ENCODE measurements at places on chromosomes 5 and 9. TPM values are rescaled to one million over a fixed set of nuclear protein-coding genes. Genes with fewer than 3 reads are reported as not detected.
A peak's percentile ranks its signal among the peaks of the same experiment; 100 is the strongest.

DNA sequence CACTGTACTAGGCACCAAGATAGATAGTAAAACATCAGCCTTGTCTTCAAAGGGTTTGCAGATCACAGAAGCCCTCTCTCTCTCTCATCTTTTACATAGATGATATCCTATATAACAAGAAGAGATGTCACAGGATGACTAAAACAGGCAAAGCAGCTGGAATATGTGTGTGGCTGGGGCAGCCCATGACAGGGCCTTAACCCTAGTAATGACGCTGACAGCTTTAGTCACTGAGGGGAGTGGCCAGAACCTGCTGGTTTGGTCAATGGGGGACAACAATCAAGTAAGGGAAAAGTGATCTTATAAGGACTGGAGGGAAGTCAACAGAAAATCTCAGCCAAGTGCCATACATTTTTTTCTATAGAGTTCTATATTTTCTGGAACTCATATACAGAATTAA, 41.9 kb upstream of the RIC1 start:
- H3K4me1 ChIP-seq, result peaks cover 14% of the 10 kb centered on the region
- no peaks in the 10 kb centered on the region for H3K27me3 ChIP-seq
- DNase-seq, result peak; percentile 59
- H3K27ac ChIP-seq, result no peak overlapping the region

DNA sequence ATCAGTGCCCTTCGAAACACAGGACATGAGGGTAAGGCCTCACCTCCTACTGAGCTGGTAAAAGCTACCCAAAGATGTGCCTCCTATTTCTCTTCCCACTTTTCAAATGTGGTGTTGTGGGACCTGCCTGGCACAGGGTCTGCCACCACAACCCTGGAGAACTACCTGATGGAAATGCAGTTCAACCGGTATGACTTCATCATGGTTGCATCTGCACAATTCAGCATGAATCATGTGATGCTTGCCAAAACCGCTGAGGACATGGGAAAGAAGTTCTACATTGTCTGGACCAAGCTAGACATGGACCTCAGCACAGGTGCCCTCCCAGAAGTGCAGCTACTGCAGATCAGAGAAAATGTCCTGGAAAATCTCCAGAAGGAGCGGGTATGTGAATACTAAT, 1.9 kb downstream of the IRGM start:
- no peaks in the 10 kb centered on the region for H3K27me3 ChIP-seq
- no peaks in the 10 kb centered on the region for H3K4me1 ChIP-seq
- no peak for DNase-seq
- no peak overlapping the region for H3K4me3 ChIP-seq
- H3K27ac ChIP-seq, result no peak overlapping the region
- no peaks in the 10 kb centered on the region for H3K36me3 ChIP-seq

GRCh38 chr5:106566031-106566430, 1104.7 kb downstream of the EFNA5 start:
- H3K27me3 ChIP-seq, result no peaks in the 10 kb centered on the region
- DNase-seq, result no peak
- no peaks in the 10 kb centered on the region for H3K4me1 ChIP-seq
- no peaks in the 10 kb centered on the region for H3K36me3 ChIP-seq
- no peak overlapping the region for H3K27ac ChIP-seq

GRCh38 chr5:129803403-129803802, 55.5 kb downstream of the MINAR2 start:
- H3K4me1 ChIP-seq, result no peaks in the 10 kb centered on the region
- no peaks in the 10 kb centered on the region for H3K36me3 ChIP-seq
- H3K4me3 ChIP-seq, result no peak overlapping the region

DNA sequence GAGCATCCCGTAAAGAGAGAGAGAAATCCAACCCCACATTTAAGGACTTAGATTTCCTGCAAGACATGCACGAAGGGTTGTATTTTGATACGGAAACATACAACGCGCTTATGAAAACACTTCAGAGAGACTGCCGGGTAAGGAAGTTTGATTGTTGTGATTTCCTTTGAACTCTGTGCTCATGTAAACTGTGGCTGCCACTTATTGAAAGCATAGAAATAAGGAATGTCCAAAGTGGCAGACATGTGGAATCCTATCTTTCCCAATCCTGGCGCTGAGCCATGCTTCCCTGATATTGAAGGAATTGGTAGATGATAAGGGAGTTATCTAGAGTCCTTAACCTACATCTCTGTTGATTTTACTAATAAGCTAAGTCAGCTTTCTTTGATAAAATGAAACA, 119.4 kb downstream of the PRKACG start:
- H3K36me3 ChIP-seq, result no peaks in the 10 kb centered on the region
- no peaks in the 10 kb centered on the region for H3K4me1 ChIP-seq
- H3K27ac ChIP-seq, result no peak overlapping the region
- H3K27me3 ChIP-seq, result peaks cover 28% of the 10 kb centered on the region
- DNase-seq, result no peak
- no peak overlapping the region for H3K4me3 ChIP-seq

- 0 out of 2 replicates have a peak, but pooled peaks cover 15% of the 10 kb centered on the region for H3K4me1 ChIP-seq
- no peaks in the 10 kb centered on the region for H3K36me3 ChIP-seq
- H3K27me3 ChIP-seq, result no peaks in the 10 kb centered on the region
- 0 out of 2 replicates have a peak overlapping the region, but pooled peaks have one; percentile 2 for H3K27ac ChIP-seq
- DNase-seq, result no peak
Measured at GRCh38 chr9:75993434-75993833, 103.0 kb downstream of the PCSK5 start.

- no peak overlapping the region for H3K27ac ChIP-seq
- H3K4me1 ChIP-seq, result no peaks in the 10 kb centered on the region
- H3K4me3 ChIP-seq, result no peak overlapping the region
- no peaks in the 10 kb centered on the region for H3K36me3 ChIP-seq
- no peak for DNase-seq
- no peaks in the 10 kb centered on the region for H3K27me3 ChIP-seq
Measured at GRCh38 chr9:35972093-35972492, 14.1 kb upstream of the OR2S2 start.

DNA sequence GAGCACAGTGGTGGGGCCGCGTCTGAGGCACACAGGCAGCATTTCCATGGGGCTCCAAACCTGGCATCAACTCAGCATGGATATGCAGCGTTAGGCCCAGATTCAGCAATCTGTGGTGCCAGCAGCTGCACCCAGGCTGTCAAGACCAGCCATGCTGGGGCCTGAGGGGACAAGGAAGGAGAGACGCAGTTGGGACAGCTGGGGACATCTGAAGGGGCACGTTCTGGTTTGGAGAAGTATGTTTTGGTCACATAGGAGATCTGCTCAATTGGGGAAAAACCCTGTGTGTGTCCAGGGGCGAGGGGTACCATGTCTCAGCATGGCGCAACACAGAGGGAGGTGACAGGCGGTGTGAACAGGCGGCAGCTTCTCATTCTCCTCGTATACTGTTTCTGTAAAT, 66.6 kb upstream of the ECM2 start:
- no peak for DNase-seq
- H3K27ac ChIP-seq, result no peak overlapping the region
- no peaks in the 10 kb centered on the region for H3K27me3 ChIP-seq
- H3K4me3 ChIP-seq, result no peak overlapping the region
- no peaks in the 10 kb centered on the region for H3K36me3 ChIP-seq
- no peaks in the 10 kb centered on the region for H3K4me1 ChIP-seq

GRCh38 chr9:8078641-8079140, 279.1 kb upstream of the DMAC1 start:
- no peaks in the 10 kb centered on the region for H3K36me3 ChIP-seq
- H3K27me3 ChIP-seq, result no peaks in the 10 kb centered on the region
- H3K4me1 ChIP-seq, result no peaks in the 10 kb centered on the region
- DNase-seq, result no peak
- no peak overlapping the region for H3K27ac ChIP-seq

DNA sequence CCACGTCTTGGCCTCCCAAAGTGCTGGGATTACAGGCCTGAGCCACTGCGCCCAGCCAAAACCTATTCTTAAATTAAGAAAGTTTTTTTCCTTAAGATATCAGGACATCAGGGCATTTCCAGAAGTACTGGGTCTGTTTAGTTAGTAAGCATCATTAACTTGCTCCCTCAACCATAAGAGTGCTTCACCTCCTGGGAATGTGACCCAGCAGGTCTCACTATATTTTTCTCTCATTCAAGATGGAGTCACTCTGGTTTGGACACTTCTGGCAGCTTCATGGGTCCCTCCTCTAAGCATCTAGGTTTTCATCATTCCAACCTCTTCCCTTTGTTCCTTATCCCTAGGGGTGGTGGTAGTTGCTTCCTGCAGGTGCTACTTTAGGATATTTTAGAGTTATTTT, 10.3 kb upstream of the BRD3OS start:
- no peaks in the 10 kb centered on the region for H3K27me3 ChIP-seq
- H3K27ac ChIP-seq, result peak overlapping the region; percentile 46
- H3K4me1 ChIP-seq, result peaks cover 14% of the 10 kb centered on the region

DNA sequence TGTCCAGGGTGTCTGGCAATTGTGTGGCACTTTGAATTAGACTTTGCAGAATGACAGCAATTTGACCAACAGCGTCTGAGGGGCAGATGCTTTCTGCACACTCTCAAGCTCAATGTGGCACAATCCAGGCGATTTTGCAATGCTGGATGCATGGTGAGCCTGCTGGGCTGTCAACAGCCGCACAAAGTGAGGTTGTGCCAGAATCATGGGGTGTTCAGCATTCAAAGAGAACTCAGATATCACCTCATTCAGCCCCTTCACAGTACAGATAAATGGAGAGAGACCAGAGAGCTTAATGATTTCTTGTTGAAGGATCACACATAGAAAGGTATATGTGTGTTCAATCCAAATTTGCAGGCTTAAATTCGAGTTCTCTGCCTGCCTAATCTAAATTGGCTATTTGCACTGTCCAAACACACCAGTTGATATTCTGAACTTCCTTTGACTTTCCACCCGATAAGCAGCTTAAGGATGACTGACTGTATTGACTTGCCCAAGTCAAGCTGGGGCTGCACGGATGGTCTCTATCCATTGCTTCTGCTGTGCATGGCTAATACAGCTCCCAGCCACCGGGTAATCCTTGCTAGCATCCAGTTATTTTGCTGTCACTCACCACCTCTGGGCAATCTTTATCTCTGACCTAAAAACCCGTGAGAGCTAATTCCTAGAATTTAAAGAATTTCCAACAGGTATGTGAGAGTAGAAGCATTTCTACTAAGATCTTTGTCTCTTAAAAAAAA, 157.9 kb upstream of the TAS2R1 start:
- H3K27me3 ChIP-seq, result no peaks in the 10 kb centered on the region
- no peaks in the 10 kb centered on the region for H3K4me1 ChIP-seq
- no peak overlapping the region for H3K27ac ChIP-seq
- no peak for DNase-seq
- H3K4me3 ChIP-seq, result no peak overlapping the region
- no peaks in the 10 kb centered on the region for H3K36me3 ChIP-seq

DNA sequence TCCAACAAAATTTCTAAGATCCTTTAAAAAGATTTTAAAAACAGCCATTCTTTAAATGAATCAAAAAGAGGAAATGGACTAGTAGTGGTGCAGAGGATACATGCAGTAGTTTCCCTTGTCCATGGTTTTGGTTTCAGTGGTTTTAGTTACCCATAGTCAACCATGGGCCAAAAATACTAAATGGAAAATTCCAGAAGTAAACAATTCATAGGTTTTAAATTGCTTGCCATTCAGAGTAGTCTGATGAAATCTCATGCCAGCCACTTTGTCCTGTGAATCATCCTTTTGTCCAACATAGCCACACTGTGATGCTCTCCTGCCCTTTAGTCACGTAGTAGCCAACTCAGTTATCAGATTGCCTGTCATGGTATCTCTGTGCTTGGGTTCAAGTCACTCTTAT, 286.1 kb downstream of the ANXA1 start:
- H3K27me3 ChIP-seq, result no peaks in the 10 kb centered on the region
- no peak overlapping the region for H3K4me3 ChIP-seq
- DNase-seq, result no peak
- H3K4me1 ChIP-seq, result no peaks in the 10 kb centered on the region

- no peaks in the 10 kb centered on the region for H3K27me3 ChIP-seq
- H3K4me3 ChIP-seq, result no peak overlapping the region
- H3K27ac ChIP-seq, result no peak overlapping the region
- no peak for DNase-seq
- H3K4me1 ChIP-seq, result peaks cover 28% of the 10 kb centered on the region
Measured at GRCh38 chr9:131391504-131391903, 2.4 kb upstream of the PRRC2B start.

- DNase-seq, result peak; percentile 66
- H3K36me3 ChIP-seq, result no peaks in the 10 kb centered on the region
- 0 out of 2 replicates have a peak, but pooled peaks cover 4% of the 10 kb centered on the region for H3K27me3 ChIP-seq
- H3K4me1 ChIP-seq, result no peaks in the 10 kb centered on the region
- H3K27ac ChIP-seq, result no peak overlapping the region
Measured at GRCh38 chr5:175344331-175345195, 99.4 kb downstream of the DRD1 start.

GRCh38 chr5:40333459-40334241, 346.1 kb upstream of the PTGER4 start:
- H3K4me1 ChIP-seq, result no peaks in the 10 kb centered on the region
- DNase-seq, result peak; percentile 4
- no peaks in the 10 kb centered on the region for H3K27me3 ChIP-seq
- H3K4me3 ChIP-seq, result no peak overlapping the region
- no peak overlapping the region for H3K27ac ChIP-seq
- H3K36me3 ChIP-seq, result no peaks in the 10 kb centered on the region

DNA sequence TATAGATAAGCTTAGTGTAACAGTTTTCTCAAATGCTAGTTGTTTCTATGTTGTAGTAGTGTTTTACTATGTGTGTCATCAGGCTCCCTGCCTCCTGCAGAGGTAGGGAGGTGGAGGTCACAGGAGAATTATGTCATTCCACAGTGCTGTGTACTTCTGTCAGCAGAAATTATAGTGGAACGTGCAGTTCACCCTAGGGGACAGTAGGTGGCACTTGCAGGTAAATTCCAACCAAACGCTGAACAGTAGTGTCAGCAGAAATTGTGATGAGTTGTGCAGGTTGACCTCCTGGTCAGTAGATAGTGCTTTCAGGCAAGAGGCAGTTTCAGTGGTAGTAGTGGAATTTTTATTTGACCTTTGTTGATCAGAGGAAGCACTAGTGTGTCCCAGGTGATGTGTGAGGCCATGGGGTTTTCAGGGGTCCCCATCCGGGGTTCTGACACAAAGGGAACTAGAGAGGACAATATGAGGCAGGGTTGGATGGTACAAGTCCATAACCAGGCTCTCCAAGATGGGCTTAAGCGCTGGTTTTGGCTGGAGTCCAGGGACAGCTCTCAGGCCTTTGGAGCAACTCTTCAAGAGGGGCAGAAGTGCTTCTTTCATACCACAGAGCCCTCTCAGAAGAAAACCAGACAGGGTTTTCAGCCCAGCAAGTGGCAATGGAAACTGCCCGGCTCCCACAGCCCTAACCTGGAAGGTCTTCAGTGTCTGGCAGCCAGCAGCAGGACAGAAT, 402.9 kb downstream of the CYLC2 start:
- no peaks in the 10 kb centered on the region for H3K4me1 ChIP-seq
- no peak overlapping the region for H3K27ac ChIP-seq
- H3K27me3 ChIP-seq, result no peaks in the 10 kb centered on the region
- no peaks in the 10 kb centered on the region for H3K36me3 ChIP-seq
- peak; percentile 34 for DNase-seq
- H3K4me3 ChIP-seq, result no peak overlapping the region

GRCh38 chr9:106717686-106718085, 145.3 kb upstream of the ZNF462 start:
- H3K27ac ChIP-seq, result peak overlapping the region; percentile 44
- no peak overlapping the region for H3K4me3 ChIP-seq
- no peaks in the 10 kb centered on the region for H3K27me3 ChIP-seq
- no peaks in the 10 kb centered on the region for H3K36me3 ChIP-seq
- DNase-seq, result peak; percentile 14

Gene LCN6
- total RNA-seq, result not detected

Gene SAPCD2
- 50.3 TPM for total RNA-seq

Gene PPIC
- total RNA-seq, result 22.3 TPM

Gene ZNF454
- not detected for total RNA-seq

Gene CD74
- 41.1 TPM for total RNA-seq

Gene FBP2
- total RNA-seq, result not detected

Gene NUDT12
- total RNA-seq, result 13.3 TPM

Gene PCDHA4
- total RNA-seq, result not detected

Gene F12
- 14.5 TPM for total RNA-seq

Gene MARCOL
- not detected for total RNA-seq
